ENCODE measurements at places on chromosomes 1 and 21.

- no peak for DNase-seq
Measured at GRCh38 chr1:228782662-228783417, 47.6 kb downstream of the RHOU start.

DNA sequence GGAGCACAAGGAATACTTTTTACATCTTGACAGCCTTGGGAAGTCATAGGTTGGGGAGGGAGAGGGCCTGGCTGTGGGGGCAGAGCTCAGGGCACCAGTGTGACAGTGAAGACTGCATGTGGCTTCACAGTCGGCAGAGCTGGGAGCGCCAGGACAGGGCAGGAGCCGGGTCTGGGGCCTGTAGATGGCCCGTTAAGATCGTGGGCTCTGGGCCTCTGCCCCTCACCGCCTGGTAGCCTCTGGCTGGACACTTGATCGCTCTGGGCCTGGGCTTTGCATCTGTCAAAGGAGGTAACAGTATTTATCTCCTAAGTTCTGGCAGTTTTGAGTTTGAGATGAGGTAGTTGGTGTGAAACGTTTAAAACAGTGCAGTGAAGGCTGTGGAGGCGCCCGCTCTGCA lies 4.8 kb downstream of the SLX9 start:
- DNase-seq = no peak

- DNase-seq = no peak
Measured at GRCh38 chr1:41328001-41328615, 33.1 kb upstream of the FOXO6 start.

- DNase-seq = no peak
Measured at GRCh38 chr1:33854091-33854490, 9.8 kb upstream of the HMGB4 start.

DNA sequence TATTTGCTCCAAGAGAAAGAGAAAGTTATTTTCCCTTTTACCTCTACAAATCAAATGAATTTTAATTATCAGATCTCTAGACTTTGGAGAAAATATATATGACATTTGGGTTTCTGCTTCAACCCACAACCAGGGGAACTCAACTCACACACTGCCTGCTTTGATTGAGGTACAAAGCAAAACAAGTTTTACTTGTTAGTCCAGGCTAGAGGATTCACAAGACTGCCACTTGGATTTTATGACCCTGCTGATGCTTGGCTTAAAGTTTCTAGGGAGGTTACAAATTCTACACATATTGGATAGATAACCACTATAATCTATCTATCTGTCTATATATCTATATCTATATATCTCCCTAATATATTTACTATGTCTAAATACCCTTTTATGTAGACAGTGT lies 467.3 kb upstream of the RGS18 start:
- no peak for DNase-seq

GRCh38 chr1:48082271-48082962 lies 85.2 kb upstream of the TRABD2B start:
- no peak for DNase-seq

DNA sequence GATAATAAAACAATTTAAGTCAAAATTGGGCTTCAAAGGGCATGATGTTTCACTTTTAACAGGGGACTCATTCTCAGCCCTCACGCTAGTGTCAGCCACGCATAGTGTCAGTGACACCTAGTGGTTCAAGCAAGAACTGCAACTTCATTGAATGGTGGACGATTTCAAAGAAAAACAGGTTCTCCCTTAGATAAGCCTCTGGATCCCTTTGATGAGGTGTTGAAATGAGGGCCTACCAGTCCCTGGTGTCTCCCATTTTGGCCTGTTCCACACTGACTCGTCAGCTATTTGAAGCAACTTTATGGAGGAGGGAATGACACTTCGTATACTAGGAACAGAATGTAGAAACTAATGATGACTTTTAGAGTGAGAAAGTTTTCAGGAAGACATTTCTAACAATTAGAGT lies 56.2 kb downstream of the FCRL5 start:
- DNase-seq = no peak

- no peak for DNase-seq
Measured at GRCh38 chr1:37802439-37802838, 5.2 kb upstream of the C1orf122 start.

GRCh38 chr21:34526618-34527290 lies 14.7 kb upstream of the KCNE1 start:
- peak; percentile 22 for DNase-seq

DNA sequence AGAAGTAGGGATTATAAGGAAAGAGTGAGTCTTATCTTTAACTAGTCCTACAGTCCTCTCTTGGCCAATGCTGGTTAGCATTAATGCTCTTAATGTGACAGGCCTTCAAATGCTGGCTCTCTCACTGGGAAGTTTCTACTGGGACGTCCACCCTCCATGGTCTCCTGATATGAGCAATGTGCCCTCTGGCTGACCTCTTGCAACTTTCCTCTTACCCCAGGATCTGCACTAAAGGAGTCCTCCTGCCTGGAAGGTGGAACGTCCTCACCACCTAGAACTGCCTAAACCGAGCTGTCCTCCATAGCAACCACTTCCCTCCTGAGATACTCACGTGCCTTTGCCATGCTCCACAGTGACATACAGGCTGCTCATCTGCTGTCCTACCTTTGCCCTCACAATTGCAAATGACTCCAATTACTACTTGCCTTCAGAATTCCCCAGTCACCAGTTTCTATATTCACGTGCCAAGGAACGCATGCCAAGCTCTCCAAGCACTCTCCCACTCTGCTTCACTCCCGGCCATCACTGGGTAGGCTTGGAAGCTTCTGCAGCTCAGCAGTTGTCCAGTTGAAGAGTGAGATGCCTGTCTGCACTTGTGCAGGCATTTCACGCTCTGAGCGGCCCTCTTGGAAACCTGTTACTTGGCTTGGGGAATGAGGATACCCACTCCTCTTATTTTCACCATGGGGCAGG lies 404.7 kb downstream of the RRAGC start:
- DNase-seq = no peak

DNA sequence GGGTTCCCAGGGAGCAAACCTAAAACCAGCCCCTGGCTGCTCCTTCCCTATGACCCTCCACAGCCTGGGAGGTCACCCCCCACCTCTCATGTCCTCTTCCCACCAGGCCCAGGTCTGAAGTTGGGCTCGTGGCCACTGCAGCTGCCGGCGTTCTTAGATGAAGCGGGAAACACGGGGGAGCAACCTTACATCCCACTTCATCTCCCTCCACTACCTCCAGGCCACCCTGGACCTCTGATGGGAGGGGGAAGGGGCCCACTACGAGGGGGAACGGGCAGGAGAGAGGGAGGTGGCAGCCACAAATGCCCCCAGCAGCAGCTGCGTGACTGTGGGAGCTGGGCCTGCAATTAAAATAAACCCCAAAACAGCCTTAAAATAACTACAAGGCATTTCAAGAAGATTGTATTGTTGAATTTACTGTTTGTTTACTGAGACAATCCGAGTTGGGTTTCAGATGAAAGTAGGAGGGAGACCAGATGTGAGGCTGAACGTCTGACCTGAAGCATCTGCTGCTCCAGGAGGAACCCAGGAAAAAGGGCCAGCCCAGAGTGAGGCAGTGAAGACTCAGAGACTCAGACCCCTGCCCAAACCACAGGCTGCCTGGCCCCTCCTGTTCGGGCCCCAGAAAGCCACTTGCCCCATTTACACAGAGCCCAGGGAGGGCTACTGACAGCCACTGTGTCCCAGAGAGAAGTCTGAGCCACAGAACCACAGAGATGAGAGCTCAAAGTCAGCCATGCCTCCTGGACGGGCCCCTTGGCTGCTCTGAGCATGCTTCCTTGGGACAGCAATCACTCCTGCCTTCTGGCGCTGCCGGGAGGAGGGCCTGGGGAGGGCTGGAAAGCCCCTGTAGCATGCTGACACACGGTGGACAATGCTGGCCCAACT lies 59.8 kb downstream of the GLIS1 start:
- no peak for DNase-seq

GRCh38 chr1:36696261-36696940 lies 213.7 kb upstream of the CSF3R start:
- DNase-seq = no peak

- no peak for DNase-seq
Measured at GRCh38 chr1:26126321-26127084, 14.9 kb downstream of the PDIK1L start.

- DNase-seq = no peak
Measured at GRCh38 chr1:179175011-179175841, 54.3 kb downstream of the ABL2 start.

DNA sequence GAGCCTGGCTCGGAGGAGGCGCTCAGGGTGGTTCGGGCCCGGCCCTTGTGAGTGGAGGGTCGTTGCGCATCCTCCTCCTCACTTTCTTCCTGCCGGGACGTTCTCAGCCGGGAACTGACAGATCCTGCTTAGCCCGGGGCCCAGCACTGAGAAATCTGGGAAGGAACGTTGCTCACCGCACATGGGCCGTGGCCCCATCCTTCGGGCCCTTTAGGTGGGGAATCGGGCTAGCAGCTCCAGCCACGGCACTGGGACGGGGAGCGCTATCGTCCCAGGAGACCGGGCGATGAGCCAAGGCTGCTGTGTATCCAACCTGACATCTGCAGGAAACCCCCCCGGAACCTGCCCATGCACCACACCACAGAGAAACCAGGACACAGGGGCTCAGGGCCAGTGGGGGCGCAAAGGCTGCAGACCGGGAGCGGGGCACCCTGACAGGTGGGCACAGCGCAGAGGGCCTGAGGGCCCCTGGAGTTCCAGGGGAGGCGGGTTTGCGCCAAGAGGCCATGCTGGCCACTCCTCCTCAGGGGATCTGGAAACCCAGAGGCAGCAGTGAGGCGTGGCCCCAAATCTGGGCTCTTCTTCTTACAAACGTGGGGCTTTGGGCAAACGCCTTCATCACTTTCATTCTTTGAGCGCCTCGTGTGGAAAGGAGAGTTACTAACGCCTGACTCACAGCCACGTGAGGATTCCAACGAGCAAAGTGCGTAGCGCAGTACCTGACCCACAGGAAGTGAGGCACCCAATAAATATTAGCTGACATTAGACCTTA lies at the start of gene SH2D5:
Gene SH2D5, minus strand, starts transcription at position 116 of the 772 bp plus-strand sequence. CDS start 4,659 bp downstream, outside the sequence.
- peak; percentile 64 for DNase-seq

- no peak for DNase-seq
Measured at GRCh38 chr1:30402031-30402430, 321.4 kb downstream of the MATN1 start.

- no peak for DNase-seq
Measured at GRCh38 chr1:5950201-5950895, 41.9 kb downstream of the NPHP4 start.

GRCh38 chr1:64745986-64746940 lies 1.4 kb downstream of the RAVER2 start:
- DNase-seq = no peak

- no peak for DNase-seq
Measured at GRCh38 chr1:59290193-59290949, 6.5 kb upstream of the FGGY start.

DNA sequence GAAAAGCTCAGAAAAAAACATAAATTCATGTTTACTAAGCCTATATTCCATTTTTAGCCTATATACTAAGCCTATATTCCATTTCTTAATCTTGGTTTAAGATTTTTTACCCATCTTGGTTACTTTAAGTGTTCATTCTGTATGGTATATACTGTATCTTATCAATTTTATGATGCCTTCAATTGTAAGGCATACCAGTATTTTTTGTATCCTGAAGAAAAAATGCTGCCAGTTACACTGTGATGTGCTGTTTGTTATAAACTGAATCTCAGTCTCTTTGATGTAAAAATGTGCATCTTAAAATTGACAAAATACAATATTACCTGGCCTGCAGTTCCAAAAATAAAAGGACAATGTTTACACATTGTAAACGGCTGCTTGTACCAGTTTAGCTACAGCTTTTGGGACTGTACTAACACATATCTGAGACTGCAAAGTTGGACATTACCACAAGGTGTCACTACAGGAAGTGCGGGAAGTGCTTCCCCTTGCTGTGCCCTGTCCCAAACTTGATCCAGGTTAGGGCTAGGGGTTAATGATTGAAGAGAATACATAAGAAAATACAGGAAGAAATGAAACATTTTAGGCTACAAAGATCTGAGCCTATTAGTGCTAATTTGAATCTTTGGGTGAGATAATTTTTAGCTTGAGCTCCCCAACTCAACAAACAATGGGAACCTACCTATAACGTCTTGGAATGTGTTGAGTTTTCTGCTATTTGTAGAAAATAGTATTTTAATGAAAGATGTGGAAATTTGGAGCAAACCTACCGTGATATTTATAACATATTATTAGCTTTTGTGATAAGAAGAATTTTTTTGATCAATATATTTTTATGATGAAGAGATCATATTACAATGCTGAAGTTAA lies 108.9 kb downstream of the LBR start:
- no peak for DNase-seq

DNA sequence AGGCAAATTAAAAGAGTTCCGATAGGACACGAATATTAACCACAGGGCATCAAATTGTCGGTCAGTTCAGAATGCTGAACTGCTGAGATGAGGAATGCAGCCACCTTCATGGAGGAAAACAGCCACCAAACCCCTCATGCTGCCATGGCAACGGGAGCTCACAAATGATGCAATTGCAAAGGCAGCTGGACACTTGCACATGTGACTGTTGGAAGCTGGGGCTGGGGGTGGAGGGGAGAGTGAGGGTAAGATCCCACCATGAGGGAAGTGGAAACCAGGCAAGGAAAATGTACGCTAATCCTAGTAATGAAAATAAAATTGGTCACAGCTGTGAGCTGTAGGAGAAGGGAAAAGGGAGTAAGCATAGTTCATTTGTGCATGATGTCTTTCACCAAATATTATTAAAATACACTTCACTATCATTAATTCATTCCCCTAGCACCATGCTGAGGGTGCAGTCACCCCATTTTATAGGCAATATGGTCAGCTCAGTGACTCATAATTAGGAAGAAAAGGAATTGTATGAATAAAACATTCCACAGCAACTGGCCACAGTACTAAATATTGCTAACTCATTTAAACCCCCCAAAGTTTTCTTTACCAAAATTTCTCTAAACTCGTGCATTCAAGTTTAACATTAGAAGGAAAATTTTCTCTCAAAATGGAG lies 15.3 kb downstream of the BECN2 start:
- no peak for DNase-seq

- DNase-seq = no peak
Measured at GRCh38 chr1:163747855-163748254, 426.1 kb downstream of the NUF2 start.

DNA sequence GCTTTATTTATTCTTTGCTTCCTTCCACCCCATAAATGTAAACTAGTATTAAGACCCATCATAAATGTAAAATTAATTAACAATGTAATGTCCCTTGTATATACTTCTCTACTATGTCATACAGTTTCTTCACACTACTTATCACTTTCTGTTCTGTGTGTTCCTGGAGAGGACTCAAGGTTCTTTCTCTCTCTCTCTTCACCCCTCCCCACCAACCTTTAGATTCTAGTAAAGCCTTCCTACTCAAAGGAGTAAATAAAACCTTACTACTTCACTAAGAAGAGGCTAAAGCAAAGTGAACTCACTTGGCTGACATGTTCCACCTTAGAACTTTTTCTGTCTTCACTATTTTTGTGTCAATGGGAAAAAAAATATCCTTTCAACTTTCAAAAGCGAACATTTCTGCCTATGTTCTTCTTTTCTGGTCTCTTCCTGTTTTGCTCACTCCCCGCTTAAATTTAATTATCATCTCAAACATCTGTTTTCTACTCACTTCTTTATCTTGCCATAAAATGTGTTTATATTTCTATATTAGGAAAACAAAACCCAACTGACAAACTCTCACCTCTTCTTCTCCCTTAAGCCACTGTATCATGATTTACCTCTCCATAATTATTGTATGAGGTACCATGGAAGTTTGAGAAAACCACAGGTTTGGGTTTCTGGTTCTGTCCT lies 260.3 kb downstream of the DPYD start:
- no peak for DNase-seq
